ENCODE measurements at places on chromosomes 11 and 22.

DNA sequence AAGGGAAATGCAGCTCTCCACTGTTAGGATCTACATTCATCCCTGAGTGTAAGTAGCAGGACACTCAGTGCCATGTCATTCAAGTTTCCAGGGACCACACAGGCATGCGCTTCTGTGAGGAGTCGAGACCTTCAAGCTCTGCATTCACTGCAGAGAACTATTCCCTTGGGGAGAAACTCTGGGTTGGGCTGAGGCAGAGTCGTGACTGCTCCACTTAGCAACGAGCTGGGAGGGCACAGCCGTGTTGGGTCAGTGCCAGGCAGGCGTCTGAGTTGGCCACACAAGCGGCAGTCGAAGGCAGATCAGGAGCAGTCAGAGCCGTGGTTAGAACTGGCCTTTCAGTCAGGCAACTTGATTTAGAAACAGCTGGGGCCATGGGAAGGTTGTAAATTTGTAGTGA lies 14.7 kb downstream of the MPEG1 start:
- peak; percentile 53 for DNase-seq

DNA sequence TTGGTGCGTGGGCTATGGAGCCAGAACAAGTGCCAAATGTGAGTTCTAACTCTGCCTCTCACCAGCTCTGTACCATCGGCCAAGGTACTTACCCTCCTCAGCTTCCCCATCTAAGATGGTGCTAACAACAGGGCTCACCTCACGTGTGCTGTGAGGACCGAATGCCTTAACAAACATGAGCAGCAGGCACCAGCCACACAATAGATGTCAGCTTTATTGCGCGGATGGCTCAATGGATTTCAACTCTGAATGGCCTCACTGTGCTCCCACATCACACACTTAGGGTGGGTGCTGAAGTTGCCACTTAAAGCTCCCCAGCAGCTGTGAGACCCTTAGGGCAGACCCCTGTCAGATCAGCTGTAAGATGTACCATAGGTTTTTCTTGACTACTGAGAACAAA lies 24.1 kb downstream of the RELT start:
- no peak for DNase-seq

DNA sequence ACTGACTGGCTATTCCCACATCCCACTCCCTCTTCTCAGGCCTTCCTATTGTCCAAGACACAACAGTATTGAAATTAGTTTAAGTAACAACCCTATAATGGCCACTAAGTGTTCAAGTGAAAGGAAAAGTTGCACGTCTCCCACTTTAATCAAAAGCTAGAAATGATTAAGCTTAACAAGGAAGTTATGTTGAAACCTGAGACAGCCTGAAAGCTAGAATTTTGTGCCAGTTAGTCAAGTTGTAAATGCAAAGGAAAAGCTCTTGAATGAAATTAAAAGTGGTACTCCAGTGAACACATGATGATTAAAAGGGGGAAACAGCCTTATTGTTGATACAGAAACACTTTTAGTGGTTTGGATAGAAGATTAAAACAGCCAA lies 332.7 kb downstream of the CASP12 start:
- no peak for DNase-seq

GRCh38 chr22:19022755-19023154 lies 86.7 kb upstream of the PRODH start:
- no peak for DNase-seq

DNA sequence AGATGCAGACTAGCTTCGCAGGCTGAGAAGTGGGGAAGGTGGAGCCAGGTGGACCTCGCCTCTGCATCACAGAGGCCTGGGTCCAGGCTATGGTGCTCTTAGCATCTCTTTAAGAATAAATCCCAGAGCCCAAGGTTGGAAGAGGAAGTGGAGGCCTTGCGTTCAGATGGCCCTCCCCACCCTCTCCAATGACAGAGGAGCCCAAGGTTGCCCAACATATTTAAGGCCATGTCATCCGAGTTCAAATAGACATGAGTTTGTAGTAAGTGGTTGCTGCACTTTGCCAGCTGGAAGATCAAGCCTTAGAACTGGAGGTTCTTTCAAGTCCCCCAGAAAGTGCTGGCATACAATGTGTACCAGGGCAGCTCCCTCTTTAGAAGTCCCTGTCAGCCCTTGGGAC lies 47.1 kb upstream of the HORMAD2 start:
- DNase-seq: no peak

DNA sequence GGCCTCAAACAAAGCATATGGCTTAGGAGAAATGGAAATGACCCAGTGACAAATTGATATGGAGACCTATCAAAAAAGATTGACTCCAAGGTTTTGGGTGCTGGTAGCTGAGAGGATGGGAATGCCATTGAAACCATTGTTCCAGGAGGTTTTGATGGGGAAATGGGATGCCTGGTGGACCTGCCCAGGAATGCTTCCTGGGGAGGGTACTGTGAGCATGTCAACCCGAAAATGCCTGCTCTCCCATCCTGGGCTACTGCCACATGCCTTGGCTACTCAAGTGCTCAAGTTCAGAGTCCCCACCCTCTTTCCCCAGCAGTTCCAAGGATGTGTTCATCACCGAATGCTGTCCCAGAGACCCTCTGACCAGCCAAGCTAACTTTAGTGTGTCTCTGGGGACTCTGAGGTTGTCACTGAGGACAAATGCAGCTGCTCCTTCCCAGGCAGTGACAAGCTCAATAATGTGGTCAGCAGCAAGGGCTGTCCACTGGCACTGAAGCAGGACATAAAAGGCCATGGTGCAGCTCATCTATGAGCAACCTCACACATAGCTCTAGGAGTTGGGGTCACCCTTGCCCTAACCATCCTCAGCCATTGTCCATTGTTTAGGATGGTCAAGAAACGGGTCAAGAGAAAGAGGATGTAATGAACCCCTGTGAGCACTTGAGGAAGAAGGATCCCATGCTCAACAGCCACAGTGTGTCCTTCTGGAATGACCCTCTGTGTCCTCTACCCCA lies 83.7 kb downstream of the TRIM29 start:
- no peak for DNase-seq

DNA sequence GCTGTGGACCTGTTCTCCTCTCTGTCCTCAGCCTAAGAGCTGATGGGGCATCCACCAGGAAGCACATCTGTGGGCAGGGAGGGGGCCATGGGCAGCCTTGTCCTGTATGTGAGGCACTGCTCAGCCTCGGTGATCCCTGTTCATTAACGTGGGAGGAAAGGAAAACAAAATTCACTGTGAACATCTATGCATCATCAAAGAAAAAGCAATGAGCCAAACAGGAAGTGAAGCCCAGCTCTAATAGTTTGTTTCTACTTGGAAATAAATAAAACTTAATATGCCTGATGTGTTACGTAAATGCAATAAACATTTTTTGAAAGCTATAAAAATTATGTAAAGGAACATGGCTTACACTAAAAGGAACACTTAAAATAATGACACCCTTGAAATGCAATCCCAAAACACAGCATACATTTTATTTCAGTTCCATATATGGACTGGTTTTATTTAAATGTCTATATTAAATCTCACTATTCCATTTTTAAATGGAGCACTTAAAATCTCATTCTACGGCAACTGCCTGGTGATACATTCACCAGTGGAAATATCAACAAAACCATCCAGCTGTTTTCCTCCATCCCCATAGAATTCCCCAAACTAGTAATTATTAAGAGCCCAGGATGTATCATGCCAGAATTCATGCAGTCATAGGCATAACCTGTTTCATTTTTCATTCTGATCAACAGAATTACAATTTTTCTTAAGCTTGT lies 78.3 kb downstream of the ZNF280B start:
- DNase-seq: no peak

- DNase-seq: no peak
These were observed at the start of gene PLAAT5 for GRCh38 chr11:63490551-63491239. Gene PLAAT5, minus strand, starts transcription at chr11:63491167. Its CDS starts 133 bp downstream, at chr11:63491034.

DNA sequence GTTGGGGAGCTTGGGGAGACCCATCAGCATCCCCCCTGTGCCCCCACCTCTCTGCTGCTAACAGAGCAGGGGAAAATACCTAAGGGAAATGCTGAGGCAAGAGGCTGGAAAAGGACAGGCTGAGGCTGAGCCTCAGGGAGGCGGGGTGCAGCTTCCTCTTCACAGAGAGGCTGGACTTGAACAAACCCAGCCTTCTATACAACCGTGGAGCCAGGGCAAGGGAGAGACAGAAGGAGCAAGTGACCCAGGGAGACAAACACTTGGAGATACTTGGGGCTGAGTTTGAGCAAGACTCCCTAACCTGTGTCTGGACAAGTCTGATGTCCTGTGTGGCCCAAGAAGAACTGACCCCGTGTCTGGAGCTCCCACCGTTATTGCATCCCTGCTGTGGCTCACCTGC lies at the start of gene SLCO2B1:
TSS of gene SLCO2B1 (plus strand) at position 229 of the 400 bp plus-strand sequence. CDS start 275 bp downstream, outside the sequence.
- no peak for DNase-seq

DNA sequence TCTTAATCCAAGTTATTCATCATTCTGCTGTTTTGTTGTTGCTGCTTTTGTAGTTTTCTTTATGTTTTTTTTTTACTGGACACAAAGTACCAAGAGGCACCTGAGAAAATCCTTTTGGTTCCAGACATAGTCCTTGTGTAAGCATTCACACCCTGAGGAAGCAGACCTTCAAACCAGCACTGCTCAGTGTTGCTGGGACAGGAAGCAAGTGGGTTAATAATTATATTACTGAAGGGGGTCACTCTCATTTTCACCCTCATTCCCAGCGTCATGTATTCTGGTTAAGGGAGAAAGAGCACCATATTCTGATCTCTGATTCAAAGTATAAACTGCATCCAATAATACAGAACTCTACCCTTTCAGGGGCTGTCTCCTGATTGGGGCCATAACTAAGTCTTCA lies 5.9 kb upstream of the ALKBH3 start:
- DNase-seq: no peak
